Stimulated activated CD8-positive, alpha-beta memory T cell treated with anti-CD3 and anti-CD28 coated beads, Interleukin-2, amount 100 ng/mL, for 1 hour (primary cell): ENCODE measurements at places on chromosomes 3 and 15.

GRCh38 chr3:186996356-186996755, 66.0 kb downstream of the ST6GAL1 start:
- DNase-seq = no peak

- DNase-seq = no peak
Observed at GRCh38 chr3:38473229-38473628, 19.5 kb downstream of the ACVR2B start.

GRCh38 chr3:173789530-173790162, 392.1 kb downstream of the NLGN1 start:
- DNase-seq = no peak

GRCh38 chr15:36313736-36314280, 265.6 kb upstream of the CDIN1 start:
- no peak for DNase-seq

DNA sequence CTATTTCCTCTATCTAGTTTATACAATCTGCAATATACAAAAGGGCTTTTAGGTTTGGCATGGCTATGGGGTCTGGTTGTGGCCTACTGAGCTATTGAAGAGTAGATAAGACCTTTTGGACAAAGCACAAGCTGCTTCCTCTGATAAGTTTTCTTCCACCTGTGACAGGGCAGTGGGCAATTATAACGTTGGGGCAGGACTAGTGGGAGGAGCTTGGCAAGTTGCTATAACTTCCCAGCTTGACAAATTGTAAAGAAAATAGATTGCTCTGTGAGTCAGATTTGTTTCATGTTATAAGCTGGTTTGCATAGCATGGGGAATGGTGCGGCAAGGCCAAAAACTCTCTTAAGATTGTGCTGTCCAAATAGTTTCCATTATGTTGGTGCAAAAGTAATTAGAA, 64.9 kb downstream of the SLC7A14 start:
- no peak for DNase-seq

DNA sequence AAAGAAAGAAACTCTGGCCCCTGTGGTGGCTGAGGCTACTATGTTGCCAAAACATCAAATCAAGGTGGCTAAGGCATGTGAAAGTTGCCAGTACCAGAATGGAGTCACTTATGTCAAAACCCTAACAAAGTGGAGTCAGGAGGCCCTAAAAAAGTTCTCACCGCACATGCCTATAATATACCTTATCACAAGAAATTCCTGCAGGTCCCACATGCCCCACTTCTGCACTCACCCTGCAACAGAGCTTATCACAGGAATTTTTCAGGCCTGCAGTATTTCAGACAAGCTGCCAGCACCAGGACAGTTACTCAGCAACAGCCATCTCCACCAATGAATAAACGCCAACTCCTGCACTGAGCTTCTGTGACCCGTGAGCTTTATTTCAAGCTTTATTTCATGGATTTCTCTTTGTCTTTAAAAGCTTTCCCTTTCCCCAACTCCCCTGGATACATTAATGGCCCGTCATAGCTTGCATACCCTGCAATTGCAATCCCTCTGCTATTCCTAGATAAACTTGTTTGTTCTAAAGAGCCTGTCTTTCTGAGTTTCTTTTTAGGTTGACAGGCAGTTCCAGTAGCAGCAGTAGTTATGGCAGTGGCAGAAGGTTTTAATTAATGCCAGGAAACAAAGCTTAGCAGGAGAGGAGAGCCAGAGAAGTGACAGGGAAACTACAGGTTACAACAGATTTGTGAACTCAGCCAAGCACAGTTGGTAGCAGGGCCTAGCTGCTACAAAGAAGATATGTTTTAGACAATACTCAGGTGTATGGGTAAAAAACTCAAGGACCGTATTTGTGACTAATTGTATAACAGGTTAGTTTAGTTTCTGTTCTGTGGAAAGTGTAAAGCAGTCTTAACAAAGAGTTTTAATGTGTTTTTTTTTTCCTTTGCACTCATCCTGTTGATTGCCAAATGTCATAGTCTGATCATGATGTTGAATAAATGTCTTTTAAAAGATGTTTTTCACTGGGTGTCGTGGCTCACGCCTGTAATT, 15.9 kb upstream of the TMEM42 start:
- DNase-seq = no peak

DNA sequence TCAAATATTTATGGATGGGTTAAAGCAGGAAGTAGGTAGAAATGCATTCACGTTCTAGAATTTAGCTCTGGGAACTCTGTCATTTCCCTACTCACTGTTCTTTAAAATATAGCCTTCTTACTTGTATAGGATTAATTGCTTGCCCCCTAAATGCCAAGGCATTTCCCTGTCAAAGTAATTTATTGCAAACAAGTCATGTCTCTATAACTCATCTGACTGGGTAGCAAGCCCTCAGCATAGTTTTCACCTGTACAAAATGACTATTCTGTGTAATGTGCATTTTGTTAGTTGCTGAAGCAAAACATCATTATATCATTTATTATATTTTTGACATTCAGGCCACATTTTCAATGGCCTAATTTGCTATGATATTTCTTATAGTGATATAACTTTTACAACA, 1308.2 kb upstream of the EPHA6 start:
- DNase-seq = no peak

DNA sequence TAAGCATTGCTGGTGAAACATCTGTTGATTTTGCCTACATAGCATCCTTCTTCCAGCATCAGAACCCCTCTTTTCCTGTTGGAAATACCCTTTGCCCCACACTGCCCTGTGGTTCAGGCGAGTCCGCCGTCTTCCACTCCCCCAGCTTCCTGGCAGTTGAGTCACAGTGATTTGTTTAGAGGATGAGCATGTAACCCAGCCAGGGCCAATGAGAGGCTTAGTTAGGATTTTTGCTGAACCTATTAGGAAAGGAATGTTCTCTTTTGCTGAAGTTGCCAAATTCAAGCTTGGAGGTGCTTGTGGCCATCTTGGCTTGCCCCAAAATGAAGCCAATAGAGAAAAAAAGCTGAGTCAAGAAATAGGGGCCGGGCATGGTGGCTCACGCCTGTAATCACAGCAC, 19.0 kb upstream of the MEX3B start:
- no peak for DNase-seq

- no peak for DNase-seq
Observed at GRCh38 chr15:73941449-73941848, 15.2 kb downstream of the LOXL1 start.

- no peak for DNase-seq
Observed at GRCh38 chr3:37032961-37033360, 39.6 kb downstream of the MLH1 start.
